Thymus (tissue), 14 donors: ENCODE measurements at places on chromosomes 2 and 18. TPM values are rescaled to one million over a fixed set of nuclear protein-coding genes. Genes with fewer than 3 reads are reported as not detected.

DNA sequence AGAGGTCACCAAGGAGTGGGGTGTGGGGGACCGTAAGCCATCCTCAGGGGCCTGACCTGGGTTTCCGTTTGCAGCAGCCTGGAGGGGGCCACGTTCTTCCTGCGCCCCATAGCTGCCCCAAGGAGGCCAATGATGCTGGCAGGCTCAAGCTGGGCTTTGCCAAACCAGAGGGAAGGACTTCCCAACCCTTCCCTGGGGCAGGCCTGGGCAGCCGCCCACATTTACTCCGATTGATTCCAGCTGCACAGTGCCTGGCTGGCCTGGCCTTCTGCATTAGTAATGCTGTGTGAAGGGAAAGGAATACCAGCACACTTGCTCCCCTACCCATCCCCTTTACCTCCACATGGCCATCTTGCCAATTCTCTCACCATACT lies 360.6 kb upstream of the SLC14A2 start:
- no peaks in the 10 kb centered on the region for H3K4me1 ChIP-seq
- H3K27ac ChIP-seq: no peak overlapping the region
- no peak for DNase-seq
- H3K36me3 ChIP-seq: no peaks in the 10 kb centered on the region

The CCDC150 gene
- total RNA-seq: 8.6 TPM

DNA sequence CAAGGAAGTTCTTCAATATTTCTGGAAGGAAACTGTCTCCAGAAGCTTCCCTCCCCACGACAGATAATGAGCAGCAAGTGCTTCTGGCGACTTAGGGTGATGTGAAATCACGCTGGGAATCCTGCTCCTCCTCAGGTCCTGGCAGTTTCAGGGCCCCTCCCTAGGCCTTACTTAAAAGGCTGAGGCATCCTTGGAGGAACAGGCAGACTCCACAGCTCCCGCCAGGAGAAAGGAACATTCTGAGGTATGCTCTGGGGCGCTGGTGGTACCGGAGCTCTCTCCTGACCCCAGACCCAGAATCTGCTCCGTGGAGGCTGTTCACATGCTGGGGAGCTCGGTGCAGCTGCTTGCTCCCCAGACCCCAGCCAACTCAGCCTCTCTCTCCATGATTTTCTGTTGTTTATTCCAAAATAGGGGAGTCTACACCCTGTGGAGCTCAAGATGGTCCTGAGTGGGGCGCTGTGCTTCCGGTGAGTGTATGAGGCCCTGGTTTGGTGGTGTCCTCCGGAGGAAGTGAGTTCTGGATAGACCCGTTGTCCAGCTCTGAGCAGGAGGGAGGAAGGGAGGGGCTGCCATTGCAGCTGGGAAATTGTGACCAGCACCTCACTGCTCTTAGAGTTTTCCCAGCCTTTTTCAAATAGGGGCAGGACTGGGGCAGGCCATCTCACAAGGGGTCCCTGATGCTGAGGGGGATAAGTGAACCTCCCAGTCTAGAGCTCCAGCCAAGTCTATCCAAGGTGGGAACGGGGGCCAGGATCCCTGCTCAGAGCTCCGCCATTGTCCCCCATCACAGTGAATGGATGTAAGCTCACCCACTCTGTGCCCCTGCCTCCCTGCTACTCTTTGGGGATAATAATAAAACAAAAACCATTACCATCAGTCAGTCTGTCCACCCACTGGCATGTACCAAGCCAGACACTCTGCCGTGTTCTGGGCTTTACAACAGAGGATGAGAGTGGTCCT lies at the start of gene IL36RN:
TSS of gene IL36RN (plus strand) at position 201 of the 963 bp plus-strand sequence. CDS start at position 442, 241 bp downstream.
- no peak within 1 kb of the TSS for H3K4me3 ChIP-seq
- no peak within 1 kb of the TSS for H3K27ac ChIP-seq
- DNase-seq: no peak
- H3K27me3 ChIP-seq: peaks cover 5% of the 10 kb centered on the region
- H3K4me1 ChIP-seq: no peaks in the 10 kb centered on the region
- no peaks in the 10 kb centered on the region for H3K36me3 ChIP-seq

The STAM2 gene
- 23.0 TPM for total RNA-seq

GRCh38 chr18:21330122-21330701 lies 88.2 kb downstream of the GREB1L start:
- H3K4me3 ChIP-seq: no peak overlapping the region
- H3K27me3 ChIP-seq: no peaks in the 10 kb centered on the region
- no peak for DNase-seq
- no peak overlapping the region for H3K27ac ChIP-seq
- H3K4me1 ChIP-seq: no peaks in the 10 kb centered on the region
- H3K36me3 ChIP-seq: no peaks in the 10 kb centered on the region

The REG3A gene
- 0.05 TPM for total RNA-seq

GRCh38 chr2:202317080-202317857 lies 51.7 kb downstream of the NOP58 start:
- H3K4me1 ChIP-seq: no peaks in the 10 kb centered on the region
- no peaks in the 10 kb centered on the region for H3K27me3 ChIP-seq

- no peak for DNase-seq
- H3K4me3 ChIP-seq: no peak overlapping the region
- H3K4me1 ChIP-seq: no peaks in the 10 kb centered on the region
- H3K36me3 ChIP-seq: no peaks in the 10 kb centered on the region
- H3K27me3 ChIP-seq: peaks cover 38% of the 10 kb centered on the region
Observed at GRCh38 chr2:191746346-191747169, 68.6 kb downstream of the NABP1 start.

GRCh38 chr2:72859831-72860262 lies 27.4 kb upstream of the SPR start:
- peak; percentile 30 for DNase-seq
- no peaks in the 10 kb centered on the region for H3K36me3 ChIP-seq
- no peak overlapping the region for H3K4me3 ChIP-seq
- H3K4me1 ChIP-seq: peaks cover 6% of the 10 kb centered on the region
- H3K27me3 ChIP-seq: peaks cover 11% of the 10 kb centered on the region

DNA sequence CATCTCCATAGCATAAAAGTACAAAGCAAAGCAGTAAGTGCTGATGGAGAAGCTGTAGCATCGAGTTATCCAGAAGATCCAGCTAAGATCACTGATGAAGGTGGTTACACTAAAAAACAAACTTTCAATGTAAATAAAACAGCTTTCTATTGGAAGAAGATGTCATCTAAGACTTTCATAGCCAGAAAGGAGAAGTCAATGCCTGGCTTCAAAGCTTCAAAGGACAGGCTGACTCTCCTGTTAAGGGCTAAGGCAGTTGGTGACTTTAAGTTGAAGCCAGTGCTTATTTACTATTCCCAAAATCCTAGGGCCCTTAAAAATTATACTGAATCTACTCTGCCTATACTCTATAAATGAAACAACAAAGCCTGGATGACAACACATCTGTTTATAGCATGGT lies 44.0 kb downstream of the METTL8 start:
- no peaks in the 10 kb centered on the region for H3K4me1 ChIP-seq
- H3K27ac ChIP-seq: no peak overlapping the region
- no peak overlapping the region for H3K4me3 ChIP-seq
- no peaks in the 10 kb centered on the region for H3K27me3 ChIP-seq
- DNase-seq: no peak
- no peaks in the 10 kb centered on the region for H3K36me3 ChIP-seq
